ENCODE measurements at places on chromosomes 12 and 14. TPM values are rescaled to one million over a fixed set of nuclear protein-coding genes. Genes with fewer than 3 reads are reported as not detected.

KRT73 gene
- total RNA-seq: not detected

TMBIM6 gene
- total RNA-seq: 425 TPM

SLC17A8 gene
- not detected for total RNA-seq

CNTN1 gene
- 1.1 TPM for total RNA-seq

VRTN gene
- not detected for total RNA-seq

C12orf56 gene
- total RNA-seq: not detected

POTEM gene
- not detected for total RNA-seq

EFS gene
- total RNA-seq: 7.0 TPM

CAPZA3 gene
- total RNA-seq: not detected

GTF2A1 gene
- 17.4 TPM for total RNA-seq

SCARB1 gene
- 24.2 TPM for total RNA-seq

HIP1R gene
- 65.6 TPM for total RNA-seq

MANSC4 gene
- not detected for total RNA-seq

NXPH4 gene
- 1.4 TPM for total RNA-seq

DTX3 gene
- 15.6 TPM for total RNA-seq

TAS2R46 gene
- 3.0 TPM for total RNA-seq

CFAP251 gene
- 4.6 TPM for total RNA-seq

FITM1 gene
- not detected for total RNA-seq
